ENCODE measurements at places on chromosomes 1 and 21.

GRCh38 chr1:220045356-220046051 lies 801 bp downstream of the EPRS1 start:
- peak; percentile 27 for DNase-seq

DNA sequence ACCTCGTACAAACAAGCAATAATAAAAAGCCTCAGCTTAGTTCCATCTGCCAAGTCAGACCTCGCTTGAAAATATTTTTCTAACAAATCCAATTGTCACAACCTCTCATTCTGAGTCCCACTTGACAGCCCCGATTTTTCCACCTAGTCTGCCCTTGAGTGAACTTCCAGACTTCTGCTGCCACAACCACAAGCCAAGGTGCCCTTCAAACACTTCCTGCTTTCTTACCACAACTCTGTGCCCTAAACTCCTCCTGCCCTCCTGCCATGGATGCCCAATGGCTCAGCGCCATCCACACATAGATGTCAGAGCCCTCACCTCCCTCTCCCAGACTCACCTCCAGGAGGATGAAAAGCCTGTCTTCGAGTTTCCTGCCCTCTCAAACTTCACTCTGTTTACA lies 3.9 kb downstream of the TMPRSS2 start:
- no peak for DNase-seq

DNA sequence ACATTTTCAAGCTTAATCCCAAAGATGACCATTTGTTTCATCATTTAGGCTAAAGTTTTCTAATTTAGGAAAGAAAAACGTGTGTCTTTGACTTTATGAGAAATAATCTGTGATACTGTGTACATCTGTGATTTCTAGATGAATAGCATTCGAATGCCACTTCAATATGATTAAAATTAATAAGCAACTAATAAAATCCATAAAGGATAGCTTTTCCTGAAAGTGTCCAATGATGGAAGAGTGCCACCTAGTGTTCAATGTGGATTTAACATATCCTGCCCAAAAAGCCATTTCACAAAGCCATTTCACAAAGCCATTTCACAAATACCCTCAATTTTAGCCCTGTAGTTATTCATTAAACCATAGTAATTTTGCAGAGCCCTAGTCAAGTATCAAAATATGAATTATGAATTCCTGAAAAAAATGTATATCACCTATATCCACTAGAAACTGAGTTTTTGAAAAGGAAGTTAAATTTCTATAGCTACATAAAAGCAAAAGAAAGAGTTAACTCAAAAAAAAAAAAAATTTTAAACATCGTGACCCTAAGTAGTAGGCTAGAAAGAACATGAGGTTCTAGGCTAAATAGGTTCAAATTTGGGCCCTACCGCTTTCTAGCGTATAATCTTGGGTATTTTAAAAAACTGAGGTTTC lies 19.1 kb downstream of the NME7 start:
- peak; percentile 65 for DNase-seq

- no peak for DNase-seq
Measured at GRCh38 chr1:54995013-54995760, 3.5 kb upstream of the BSND start.

DNA sequence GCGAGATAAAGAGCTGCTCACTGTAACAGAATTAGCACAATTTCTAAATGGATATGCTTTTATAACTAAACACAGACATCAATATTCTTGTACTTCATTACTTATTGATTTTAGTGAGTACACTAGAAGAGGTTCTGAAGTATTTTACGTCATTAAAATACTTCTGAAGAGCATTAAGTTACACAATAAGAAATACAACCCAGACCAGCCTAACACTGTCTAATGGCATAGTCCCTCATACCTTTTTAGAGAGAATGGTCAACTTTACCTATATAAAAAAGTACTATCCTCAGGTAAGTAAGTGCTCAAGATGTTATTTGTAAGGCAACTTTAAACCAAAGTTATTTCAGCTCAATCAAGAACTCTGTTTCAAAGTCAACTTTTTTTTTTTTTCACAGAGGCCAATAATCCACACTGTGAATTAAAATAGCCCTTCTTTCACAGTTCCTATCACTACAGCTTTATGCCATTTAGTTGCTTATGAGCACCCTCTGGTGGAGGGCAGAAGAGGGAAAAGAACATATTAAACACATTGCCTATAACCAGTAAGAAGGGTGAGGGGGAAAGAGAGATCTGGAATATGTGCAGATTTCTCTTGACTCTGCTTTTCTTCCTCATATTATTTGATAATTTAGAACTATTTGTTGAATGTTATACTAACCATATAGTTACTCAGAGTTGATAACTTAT lies 182.1 kb upstream of the DMRTA2 start:
- peak; percentile 68 for DNase-seq

DNA sequence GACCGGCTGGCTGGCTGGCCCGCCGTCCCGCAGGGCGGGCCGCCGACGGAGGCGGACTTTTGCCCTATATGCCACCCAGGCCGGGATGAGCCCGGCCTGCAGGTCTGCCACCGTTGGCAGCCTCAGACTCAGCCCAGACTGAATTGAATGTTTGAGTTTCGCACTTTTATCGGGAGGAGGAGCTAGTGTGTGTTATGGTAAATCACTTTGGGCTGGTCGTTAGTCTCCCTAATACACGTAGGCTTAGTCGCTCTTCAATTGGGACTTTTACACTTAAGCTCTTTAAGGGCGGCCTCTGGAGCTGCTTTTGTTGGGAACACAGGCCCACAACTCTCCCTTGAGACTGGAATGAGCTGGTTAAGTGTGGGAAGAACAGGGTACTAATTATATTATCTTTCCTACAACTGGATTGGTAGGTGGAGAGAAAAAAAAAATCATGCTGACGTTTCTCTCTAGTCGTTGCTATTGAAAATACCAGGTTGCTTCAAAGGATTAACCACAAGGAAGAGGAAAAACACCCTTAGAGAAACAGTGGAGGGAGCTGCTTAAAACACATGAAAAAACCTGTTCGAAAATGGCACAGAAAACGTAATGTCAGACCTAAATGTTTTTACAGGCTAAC lies 1.4 kb upstream of the IRF2BP2 start:
- peak; percentile 92 for DNase-seq

DNA sequence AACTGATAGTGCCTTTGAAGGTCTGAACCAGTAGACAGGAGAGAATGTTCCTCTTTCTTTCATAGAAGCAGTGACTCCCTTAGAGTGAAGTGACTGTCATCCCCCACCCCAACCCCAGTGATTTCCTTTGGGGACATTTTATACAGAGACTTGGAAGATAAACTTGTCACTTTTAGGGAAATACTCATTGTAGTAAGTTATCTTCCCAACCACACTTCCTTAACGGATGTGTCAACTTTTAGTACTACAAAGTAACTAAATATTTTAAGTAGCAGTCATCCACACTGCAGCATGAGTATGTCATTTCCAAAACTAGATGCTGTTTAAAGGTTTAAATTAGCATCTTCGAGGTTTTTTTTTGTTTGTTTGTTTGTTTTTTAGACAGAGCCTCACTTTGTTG lies 13.7 kb downstream of the LRRC8B start:
- no peak for DNase-seq

DNA sequence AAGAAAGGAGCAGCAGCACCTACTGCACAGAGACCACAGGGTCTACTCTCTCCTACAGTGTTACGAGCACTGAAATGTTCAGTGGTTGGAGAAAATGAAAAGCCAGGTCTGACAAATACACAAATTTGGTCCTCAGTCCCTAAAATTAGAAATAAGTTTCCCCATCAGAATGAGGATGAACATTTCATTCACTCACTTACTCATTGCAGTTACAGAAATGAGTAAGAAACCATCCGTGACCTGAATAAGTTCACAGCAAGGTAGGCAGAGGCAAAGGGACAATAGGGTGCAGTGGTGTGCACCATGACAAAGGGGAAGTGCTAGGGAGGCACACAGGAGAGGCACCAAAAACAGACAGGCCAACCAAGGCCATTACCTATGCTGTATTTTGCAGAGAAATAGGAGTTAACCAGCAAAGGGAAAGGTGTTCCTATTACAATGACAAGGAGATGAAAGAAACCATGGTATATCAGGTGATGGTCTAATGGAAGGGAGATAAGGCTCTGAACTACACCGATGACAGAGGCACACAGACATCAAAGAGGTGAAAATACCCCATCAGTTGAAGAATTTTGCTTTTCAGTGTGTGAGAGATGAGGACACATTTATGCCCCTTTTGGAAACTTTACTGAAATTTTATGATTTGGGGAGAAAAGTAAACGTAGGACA lies 29.4 kb downstream of the VAV3 start:
- DNase-seq = peak; percentile 20

DNA sequence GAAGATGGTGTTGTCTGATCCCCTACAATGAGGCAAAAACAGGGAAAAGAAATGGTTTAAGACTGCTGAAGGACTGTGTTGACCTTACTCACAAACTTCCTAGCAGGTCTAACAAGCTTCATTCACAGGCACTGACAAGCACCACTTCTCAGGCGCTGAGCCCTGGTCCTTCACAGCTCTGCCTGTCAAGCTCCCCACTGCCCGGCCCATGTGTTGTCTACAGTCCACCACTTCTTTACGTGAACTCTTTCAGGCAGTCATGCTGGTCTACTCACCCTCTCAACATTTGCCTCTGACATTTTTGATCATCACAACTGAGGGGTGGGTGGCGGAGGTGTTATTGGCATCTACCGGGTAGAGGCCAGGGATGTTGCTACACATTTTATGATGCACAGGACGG lies 40.7 kb upstream of the MYBPHL start:
- DNase-seq = no peak

- no peak for DNase-seq
Measured at GRCh38 chr1:53259932-53260331, 21.6 kb upstream of the MAGOH start.

DNA sequence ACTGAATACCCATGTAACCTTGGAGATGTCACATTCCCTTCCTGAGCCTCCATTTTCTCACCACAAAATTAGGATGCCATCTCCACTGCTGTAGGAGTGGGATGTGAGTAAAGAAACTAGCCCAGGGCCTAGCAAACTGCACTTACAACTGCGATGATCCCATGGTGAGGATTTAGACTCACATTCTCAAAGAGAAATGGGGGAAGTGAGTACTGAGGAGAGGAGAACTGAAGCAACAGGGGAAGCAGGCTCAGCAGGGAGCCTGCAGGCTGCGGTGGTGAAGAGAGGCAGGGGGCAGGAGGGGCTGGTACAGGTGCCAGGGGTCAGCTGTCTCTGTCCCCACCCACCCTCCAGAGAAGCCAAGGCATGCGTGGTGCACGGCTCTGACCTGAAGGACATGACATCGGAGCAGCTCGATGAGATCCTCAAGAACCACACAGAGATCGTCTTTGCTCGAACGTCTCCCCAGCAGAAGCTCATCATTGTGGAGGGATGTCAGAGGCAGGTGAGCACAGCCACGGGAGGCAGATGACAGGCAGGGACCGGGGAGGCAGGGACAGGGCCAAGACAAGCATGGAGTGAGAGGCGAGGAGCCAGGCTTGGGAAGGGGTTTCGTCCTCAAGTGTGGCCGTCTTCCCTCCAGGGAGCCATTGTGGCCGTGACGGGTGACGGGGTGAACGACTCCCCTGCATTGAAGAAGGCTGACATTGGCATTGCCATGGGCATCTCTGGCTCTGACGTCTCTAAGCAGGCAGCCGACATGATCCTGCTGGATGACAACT lies 16.4 kb upstream of the ATP1A4 start:
- no peak for DNase-seq

GRCh38 chr1:9852004-9852403 lies 28.2 kb upstream of the CLSTN1 start:
- no peak for DNase-seq

DNA sequence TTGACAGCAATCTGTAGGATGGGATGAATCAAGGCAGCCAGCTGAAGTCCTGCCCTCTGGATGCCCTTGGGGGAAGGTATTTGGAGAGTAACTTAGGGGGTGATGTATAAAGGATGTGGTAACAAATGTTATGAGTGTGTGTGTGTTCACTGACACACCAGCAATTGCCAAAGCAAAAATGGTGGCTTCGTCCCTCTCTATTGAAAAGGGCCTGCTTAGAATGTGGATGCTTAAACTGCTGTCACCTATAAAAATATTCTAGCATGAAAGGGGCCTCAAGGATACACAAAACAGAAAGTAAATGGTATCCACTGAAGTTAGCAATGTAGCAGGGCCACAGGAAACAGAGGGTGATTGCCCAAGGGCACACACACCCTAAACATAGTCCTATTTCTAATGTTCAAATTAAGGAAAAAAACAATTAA lies 15.1 kb upstream of the AIM2 start:
- DNase-seq = peak; percentile 78

DNA sequence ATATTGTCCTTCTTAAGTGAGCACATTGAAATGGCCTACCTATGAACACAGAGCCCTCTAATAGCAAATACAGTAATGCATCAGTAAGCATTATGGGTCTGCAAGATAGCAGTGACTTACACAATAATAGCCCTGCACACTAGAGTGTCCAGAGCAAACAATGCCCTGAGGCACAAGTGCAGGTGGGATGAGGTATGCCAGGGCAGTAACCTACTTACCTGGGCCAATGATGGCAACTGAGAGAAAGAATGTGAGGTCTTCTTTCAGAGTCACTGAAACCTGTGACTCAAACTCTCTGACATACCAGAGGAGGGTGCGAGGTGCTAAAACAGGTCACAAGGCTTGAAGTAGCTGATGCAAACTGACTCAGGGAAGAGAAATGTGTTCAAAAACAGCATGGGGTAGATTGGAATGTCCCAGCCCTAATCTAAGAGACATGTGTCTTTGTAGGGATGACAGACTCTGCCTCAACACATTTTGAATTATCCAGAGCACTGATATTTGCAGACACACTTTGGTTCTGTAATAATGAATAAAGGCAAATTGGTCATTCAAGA lies 168.5 kb upstream of the RUNX1 start:
- peak; percentile 98 for DNase-seq

DNA sequence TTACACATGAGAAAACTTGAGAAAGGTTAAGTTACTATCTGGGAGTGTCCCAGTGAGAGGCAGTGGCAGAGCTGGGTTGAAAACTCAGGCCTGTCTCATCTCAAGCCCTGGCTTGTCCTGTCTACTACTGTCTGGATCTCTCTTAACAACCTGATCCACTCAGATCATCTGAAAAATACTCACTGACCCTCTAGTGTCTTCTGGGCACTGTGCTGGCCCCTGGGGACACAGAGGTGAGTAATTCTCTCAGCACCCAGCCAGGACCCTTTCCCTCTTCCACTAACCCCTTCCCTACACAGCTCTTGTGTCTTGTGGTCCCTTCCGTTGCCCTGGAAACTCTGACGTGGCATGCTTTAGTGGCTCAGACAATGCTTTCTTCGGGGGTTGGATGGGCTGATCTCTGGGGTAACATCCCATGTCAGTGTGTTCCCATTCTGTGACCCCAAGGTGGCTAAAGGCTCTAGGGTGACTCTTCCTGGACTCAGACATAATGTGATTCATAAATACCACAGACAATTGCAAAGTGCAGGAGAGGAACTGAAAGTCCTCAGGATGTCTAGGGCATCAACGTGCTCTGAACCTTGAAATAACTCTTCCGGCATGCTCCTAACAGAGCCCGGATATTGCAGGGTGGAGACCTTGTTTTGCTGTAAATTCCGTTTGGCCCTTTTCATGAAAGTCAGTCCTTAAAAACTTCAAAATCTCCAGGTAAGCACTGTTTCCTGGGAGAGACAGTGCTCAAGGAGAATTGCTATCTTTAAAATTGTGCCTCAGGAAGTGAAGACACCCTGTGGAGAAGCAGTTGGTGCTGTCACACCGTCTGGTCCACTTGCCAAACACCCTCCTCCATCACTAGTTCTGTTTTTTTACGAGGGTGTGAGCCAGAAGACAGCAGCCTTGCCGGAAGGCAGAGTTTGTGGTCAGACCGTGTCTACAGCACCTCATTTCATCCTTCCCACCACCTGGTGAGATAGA lies 4.0 kb downstream of the SHISAL2A start:
- peak; percentile 68 for DNase-seq

GRCh38 chr1:153277852-153278251 lies 18.4 kb downstream of the LORICRIN start:
- DNase-seq = peak; percentile 82

Measured in epithelial cell of esophagus (primary cell).